ENCODE measurements at places on chromosomes 5 and 9.

GRCh38 chr5:19862711-19863110 is 125.3 kb downstream of the CDH18 start:
- no peak for DNase-seq

- DNase-seq, result no peak
Measured at GRCh38 chr5:134948911-134949310, 18.8 kb upstream of the CATSPER3 start.

- DNase-seq, result no peak
Measured at GRCh38 chr9:104745852-104746251, 1.6 kb upstream of the NIPSNAP3A start.

DNA sequence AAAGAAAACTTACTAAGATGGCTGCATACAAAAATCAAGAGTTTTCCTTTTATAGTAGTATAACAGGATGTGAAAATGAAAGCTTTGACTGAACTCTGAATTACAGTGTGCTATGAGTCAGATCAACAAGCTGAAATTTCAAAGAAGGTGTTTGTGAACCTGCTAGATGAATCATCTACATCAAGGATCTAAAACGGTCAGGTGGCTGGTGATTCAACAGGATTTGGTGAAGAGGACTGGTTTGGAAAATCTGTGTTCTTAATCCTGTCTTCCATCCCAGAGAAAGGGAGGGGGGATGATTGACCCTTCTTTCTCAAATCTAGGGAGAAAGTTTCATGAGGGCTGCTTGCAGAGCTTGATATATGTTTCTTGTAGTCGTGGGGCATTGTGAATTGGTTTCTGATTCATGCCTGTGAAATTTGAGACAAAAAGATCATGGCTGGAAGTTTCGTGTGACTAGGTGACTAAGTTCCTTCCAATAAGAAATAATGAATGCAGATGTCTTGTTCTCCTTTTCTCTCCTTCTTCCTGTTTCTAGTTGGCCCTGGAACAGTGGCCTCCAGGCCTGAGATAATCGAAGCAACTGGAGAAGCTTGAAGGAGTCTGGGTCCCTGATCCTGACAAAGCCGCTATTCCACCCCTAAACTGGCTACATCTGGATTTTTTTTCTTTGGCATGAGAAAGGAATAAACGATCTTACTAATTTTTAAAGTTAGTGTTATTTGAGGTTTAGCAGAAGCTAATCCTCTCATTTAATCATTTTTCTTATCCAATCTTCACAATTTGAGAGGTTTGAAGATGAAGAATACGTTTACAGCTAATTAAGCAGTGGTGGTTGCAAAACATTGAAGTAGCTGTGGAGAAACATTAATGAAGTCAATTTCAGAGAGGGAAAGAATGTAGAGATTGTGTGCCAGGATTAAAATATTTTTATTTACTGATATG is 67.2 kb downstream of the MRPS30 start:
- DNase-seq, result no peak

Measured in activated T-cell treated with anti-CD3 and anti-CD28 coated beads for 1 hour (primary cell).